Thymus (tissue), 14 donors: ENCODE measurements at places on chromosomes 5 and 9. TPM values are rescaled to one million over a fixed set of nuclear protein-coding genes. Genes with fewer than 3 reads are reported as not detected.

The SOHLH1 gene
- total RNA-seq: not detected

The IL17B gene
- total RNA-seq: 0.24 TPM

The HSPA9 gene
- 169 TPM for total RNA-seq

The ACTBL2 gene
- not detected for total RNA-seq

The PCDHA9 gene
- not detected for total RNA-seq

The ZFYVE16 gene
- total RNA-seq: 14.4 TPM

The SNX2 gene
- total RNA-seq: 50.2 TPM

The MEIKIN gene
- total RNA-seq: 0.14 TPM

The NFIB gene
- total RNA-seq: 10.3 TPM

The RECK gene
- total RNA-seq: 3.3 TPM

The ADAMTS2 gene
- total RNA-seq: 1.4 TPM

The LMBRD2 gene
- 12.4 TPM for total RNA-seq

The CYSRT1 gene
- 0.57 TPM for total RNA-seq

The CARTPT gene
- 0.24 TPM for total RNA-seq

The NR5A1 gene
- 0.52 TPM for total RNA-seq

The SKP1 gene
- total RNA-seq: 332 TPM

The FLT4 gene
- 1.0 TPM for total RNA-seq

The ACSL6 gene
- 1.7 TPM for total RNA-seq

The PCDH1 gene
- 1.9 TPM for total RNA-seq

The SPATA31E1 gene
- not detected for total RNA-seq

The HK3 gene
- total RNA-seq: 3.2 TPM

The SPINK1 gene
- total RNA-seq: 1.5 TPM

The CCNJL gene
- 1.7 TPM for total RNA-seq

The BARHL1 gene
- total RNA-seq: not detected

The SARDH gene
- 13.1 TPM for total RNA-seq

The TMEM252 gene
- total RNA-seq: not detected

The FCN2 gene
- 0.52 TPM for total RNA-seq

The DRD1 gene
- total RNA-seq: 0.80 TPM

The C9orf40 gene
- 4.3 TPM for total RNA-seq

The SAXO1 gene
- total RNA-seq: 0.09 TPM

The CORO2A gene
- 5.1 TPM for total RNA-seq

The NAIP gene
- 11.0 TPM for total RNA-seq

The HRCT1 gene
- total RNA-seq: 0.14 TPM

The PPP3R2 gene
- not detected for total RNA-seq

The CTSV gene
- 129 TPM for total RNA-seq

The CATSPER3 gene
- total RNA-seq: 0.19 TPM

The TMC1 gene
- total RNA-seq: 0.28 TPM

The PCDHA7 gene
- total RNA-seq: under 0.01 TPM

The ROR2 gene
- total RNA-seq: 4.5 TPM

The LECT2 gene
- total RNA-seq: not detected

The ESM1 gene
- 0.38 TPM for total RNA-seq

The GOLM1 gene
- 45.9 TPM for total RNA-seq

The NDFIP1 gene
- total RNA-seq: 39.7 TPM

The FAM200C gene
- 4.1 TPM for total RNA-seq

The PIP5K1B gene
- total RNA-seq: 0.94 TPM

The RNF183 gene
- total RNA-seq: 0.24 TPM

The TAF1L gene
- total RNA-seq: not detected

The HTR4 gene
- total RNA-seq: not detected

The C9orf153 gene
- 0.19 TPM for total RNA-seq

The NMUR2 gene
- 0.05 TPM for total RNA-seq

The PCDHB6 gene
- 0.09 TPM for total RNA-seq

The STK10 gene
- 22.0 TPM for total RNA-seq

The IRX1 gene
- 0.94 TPM for total RNA-seq

The CRAT gene
- 4.1 TPM for total RNA-seq

The CLIC3 gene
- total RNA-seq: 13.6 TPM

The SLCO4C1 gene
- total RNA-seq: 1.0 TPM
